ENCODE measurements at places on chromosomes 4 and X.
A peak's percentile ranks its signal among the peaks of the same experiment; 100 is the strongest.

- peak; percentile 3 for DNase-seq
These were observed 181.3 kb upstream of the STK26 start for GRCh38 chrX:131841496-131842437.

- no peak for DNase-seq
These were observed 16.9 kb upstream of the LRBA start for GRCh38 chr4:151031831-151032605.

DNA sequence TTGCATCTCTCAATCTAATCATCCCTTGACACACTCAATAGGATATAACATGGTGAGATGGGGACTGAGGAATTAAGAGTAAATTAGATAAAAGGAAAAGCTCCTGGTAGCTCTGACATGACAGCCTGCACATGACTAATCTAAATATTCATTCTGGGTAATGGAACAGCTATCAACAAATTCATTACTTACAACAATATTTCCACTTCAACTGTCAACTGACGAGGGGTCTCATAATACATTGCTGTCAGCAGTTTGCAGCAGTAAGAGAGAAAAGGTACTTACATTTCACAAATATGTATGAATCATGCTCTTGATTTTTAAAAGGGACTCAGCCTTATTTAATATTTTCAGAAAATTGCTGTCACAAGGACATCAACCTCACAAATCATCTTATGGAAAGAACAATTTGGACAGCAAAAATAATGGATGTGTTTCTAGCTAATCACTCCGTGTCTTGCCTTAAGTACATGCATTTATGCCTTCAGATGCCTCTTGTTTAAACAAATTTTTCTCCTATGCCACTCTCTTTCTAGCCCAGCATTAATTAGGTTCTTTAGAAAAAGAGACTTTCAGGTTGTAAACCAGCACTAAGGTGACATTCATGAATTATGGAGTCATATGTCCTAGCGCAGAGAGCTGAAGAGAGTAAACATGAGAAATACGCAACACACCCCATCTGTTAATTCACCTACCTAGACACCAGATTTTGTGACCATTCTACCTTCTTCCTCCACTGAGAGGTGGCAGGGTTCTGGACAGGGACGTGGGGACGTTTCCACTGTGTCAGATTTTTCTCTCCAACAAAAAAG is 99.6 kb upstream of the TMEM150C start:
- no peak for DNase-seq

DNA sequence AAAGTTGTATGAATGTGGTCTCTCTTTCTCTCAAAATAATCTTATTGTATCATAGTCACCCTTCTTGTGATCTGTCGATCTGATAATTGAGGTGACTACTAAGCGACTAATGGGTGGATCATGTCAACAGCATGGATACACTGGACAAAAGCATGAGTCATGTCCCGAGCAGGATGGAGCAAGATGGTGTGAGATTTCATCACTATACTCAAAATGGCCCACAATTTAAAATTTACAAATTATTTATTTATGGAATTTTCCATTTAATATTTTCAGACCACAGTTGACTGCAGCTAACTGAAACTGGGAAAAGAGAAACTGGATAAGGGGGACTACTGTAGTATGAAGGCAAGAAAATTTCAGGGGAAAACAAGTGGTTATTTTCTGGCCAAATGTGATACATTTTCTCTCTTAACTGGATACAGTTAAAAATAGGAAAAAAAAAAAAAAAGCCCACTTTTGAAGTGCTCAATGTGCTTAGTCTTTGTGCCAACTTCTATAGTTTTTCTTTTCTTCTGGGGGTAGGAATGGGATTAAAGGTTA is 25.3 kb downstream of the FAM241A start:
- DNase-seq: no peak

DNA sequence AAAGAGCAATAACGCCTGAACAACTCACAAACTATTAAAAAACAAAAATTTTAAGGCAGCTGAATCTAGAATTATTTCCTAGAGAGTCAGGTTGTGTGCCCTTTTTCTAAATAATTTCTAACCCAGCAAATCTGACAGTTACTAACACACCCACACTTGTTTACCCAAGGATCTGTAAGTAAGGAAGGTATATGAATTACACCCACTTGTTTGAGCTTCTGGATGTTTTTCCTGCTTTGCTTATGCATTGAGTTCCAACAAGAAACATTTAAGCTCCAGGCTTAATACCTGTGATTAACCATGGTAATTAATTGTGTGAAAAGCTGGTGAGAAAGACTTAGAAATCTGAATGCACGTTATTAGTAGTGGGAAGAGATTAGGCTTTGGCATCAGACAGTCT is 1.5 kb downstream of the NIPAL1 start:
- DNase-seq: no peak
